ENCODE measurements at places on chromosomes 6 and 20.

- DNase-seq, result peak; percentile 80
These were observed 112.1 kb downstream of the ASXL1 start for GRCh38 chr20:32470025-32470861.

DNA sequence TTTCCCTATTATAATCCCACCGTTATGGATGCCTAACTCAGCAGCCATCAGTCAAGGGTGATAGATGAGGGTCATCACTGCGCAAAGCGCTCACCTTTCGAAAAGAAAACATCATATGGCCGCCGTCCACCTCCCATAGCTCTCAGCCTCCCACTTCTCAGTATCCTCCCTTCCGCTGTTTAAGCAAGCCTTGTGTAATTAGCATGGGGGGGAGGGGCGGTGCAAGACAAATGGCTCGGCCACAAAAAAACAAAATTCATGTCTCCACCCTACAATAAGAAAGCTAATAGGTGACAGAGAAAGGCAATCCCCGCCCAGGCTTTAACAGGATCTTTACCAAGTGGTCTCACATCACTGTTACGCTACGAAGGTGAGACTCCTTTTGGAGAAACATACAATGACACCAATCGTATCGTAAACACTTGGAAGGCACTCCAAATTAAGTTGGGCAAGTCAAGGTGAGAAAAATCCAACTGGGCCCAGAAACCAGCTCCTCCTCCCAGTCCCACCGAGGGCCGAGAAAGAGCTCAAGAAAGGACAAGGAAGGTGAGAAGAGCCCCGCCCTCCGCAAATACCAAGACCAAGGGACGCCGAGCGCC is 645 bp downstream of the DDX39B start:
- peak; percentile 53 for DNase-seq

DNA sequence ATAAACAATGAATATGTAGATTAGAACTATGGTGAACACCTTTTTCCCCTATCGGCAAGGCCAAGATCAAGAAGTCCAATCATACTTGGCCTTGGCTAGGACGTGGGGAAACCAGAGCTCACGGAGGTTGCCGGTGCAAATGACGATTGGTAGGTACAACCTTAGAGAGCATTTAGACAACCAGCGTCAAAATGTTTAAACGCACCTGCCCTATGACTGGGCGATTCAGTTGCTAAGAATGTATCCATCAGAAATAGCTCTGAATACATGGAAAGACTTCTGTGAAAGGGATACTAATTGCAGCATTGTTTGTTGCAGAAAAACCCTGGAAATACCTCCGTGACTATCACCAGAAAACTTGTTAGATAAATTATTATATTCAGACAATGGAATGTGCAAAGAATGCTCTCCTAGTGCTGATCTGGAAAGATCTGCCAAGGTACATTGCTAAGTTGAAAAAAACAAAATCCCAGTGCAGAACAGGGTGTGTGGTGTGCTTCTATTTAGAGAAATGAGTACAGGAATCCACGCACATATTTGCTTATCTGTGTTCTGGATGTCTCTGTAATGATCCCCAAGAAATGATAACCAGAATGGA is 48.0 kb upstream of the PTPN1 start:
- DNase-seq, result peak; percentile 38

- DNase-seq, result no peak
These were observed 28.2 kb downstream of the NDRG3 start for GRCh38 chr20:36717657-36718056.

- no peak for DNase-seq
These were observed 301.7 kb downstream of the CENPW start for GRCh38 chr6:126641641-126642040.

DNA sequence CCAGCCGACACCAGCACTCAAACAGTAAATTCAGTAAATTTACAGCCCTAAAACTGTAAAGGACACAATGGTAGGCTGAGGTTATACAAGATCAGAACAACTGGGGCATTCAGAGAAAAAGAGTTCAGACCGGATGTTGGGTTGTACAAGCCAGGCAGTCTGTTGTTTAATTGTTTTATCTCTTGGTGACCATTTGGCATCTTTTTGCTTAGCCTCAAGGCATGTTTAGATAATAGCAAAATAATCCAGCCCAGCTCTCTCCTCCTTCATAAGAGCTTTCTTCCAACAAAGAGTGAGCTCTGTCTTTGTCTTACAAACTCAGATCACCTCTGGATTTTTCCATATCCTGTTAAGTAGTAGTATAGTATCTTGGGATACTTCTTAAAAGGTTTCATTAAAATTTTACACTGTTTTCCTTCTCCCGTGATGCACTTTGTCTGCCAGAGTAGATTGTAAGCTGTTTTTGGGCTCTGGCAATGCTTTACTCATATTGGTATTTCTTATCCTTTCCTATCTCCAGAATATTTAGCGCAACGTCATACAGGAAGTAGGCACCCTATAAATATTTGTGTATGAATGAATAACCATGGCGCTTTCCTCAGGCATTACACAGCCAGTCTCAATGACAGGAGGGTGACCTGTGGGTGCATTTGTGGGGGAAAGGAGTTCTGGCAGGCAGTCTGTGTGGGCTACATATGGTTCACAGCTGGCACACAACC is 35.6 kb upstream of the TRAM2 start:
- peak; percentile 58 for DNase-seq

GRCh38 chr6:156869980-156870398 is 92.8 kb downstream of the ARID1B start:
- no peak for DNase-seq

- no peak for DNase-seq
These were observed 32.2 kb downstream of the ATP9A start for GRCh38 chr20:51735728-51736600.

- DNase-seq, result peak; percentile 36
These were observed 1222.7 kb upstream of the CITED2 start for GRCh38 chr6:140597181-140597580.

GRCh38 chr6:26520850-26521599 is 17.1 kb upstream of the HMGN4 start:
- peak; percentile 91 for DNase-seq

DNA sequence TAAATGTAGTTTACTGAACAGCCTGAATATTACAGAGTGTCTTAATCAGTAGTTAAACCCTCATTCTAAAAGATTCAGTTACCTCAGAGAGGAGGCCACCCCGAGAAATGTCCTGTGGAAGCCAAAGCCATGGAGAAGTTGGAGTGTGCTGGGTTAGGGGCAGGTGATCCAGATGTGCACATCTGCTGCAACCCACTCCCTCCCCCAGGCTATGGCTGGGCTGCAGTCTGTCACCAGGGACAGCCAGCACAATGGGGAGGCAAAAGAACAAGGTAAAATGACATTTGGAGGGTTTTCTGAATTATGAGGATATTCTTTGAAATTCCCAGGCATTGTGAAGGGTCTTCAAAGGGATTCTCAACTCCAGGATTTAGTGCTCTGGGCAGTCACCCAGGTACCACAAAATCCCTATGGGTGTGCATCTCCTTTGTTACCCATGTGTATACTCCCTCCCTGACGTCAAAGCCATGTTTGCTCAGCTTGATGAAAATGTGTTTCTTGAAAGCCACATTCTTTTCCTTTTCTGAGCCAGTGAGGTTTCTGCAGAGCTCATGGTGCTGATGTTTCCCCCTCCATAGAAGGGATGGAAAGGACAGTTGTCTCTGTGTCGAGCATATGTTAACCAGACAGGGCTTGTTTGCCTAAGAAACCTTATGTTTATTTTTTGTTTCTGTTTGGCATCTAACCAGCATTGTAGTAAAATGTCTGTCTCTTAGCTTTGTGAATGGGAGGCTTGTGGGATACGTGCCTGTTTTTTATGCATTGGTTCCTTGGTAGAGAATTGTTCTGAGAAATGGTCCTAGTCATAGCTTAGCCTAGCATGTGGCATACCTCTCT is 212.3 kb upstream of the TBX18 start:
- DNase-seq, result peak; percentile 69

DNA sequence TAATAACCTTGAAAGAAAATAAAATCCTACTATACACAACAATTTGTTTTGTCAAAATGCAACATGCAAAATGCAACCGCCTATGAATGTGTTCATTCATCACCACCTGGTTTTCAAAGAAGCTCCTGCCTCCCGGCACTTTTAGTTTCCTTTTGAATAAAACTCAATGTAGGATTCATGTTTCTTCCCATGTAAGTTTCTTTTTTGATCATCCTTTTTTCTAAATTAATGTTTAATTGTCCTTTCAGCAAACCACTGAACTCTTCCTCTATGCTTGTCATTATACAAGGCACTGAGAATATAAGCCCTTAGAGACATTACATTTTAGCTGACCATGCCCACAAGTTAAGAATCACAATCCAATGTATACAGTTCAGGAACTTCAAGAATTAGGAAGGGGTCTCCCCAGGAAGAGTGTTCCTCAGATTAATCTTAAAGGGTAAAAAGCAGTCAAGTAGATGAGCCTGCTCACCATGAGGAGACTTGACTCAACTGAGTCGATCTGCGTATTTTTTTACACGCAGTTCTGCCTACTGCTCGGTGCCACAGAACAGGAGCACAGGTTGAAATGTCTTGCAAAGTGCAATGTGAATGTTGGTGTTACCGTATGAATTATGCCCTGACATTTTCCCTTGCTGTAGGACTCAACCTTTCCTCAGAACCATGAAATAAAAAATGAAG is 7.2 kb upstream of the THEMIS start:
- no peak for DNase-seq

GRCh38 chr6:16510245-16510644 is 251.0 kb downstream of the ATXN1 start:
- no peak for DNase-seq

DNA sequence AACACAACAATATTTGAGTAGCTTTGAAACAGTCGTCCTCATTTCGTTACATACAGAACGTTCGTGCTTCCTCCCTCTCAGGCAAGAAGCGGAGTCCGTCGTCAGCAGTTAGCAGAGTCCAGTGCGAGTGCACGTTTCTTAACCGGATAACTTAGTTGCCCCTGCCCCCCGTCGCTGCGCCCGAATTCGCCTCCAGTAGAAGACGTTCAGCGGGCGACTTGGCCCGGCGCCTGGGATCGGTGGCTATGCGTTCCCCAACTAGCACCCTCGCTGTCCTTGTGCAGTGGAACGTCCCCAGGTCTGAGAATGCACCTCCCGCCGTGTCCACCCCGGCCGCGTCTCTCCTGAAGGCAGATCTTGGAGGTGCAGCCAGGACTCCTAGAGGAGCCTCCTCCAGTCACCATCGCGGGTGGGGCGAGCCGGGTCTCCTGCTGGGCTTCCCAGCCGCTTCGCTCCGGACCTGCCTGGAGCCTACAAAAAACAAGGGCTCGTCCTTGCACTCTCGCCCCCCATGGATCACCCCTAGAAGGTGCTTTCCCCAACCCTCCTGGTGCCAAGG is 910 bp upstream of the PCSK2 start:
- DNase-seq, result peak; percentile 17

GRCh38 chr6:141451511-141452353 is 681.0 kb upstream of the GJE1 start:
- DNase-seq, result peak; percentile 91

DNA sequence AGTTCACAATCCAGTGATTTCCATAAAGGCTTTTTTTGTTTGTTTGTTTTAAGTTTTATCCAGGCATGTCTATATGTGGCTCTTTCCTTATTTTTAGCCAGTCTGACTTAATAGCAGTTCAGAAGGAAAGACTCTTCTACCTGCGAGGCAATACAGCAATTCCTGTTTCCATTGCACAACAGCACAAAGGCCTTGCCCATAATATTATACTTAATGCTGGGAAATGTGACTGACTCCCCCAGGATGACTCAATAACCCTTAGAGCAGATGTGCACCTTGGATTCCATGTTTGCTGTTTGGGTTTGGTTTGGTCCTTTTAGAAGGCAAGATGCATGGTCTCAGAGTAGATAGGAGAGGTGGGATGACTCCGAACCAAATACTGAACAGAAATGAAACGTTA is 184.1 kb downstream of the MTFR2 start:
- DNase-seq, result no peak

GRCh38 chr20:10090588-10091166 is 55.9 kb downstream of the ANKEF1 start:
- peak; percentile 56 for DNase-seq

- DNase-seq, result no peak
These were observed 492.5 kb upstream of the FLRT3 start for GRCh38 chr20:14829906-14830305.

- DNase-seq, result peak; percentile 13
These were observed 763 bp downstream of the BHLHE23 start for GRCh38 chr20:63005862-63006539.

- no peak for DNase-seq
These were observed 185.5 kb upstream of the SALL4 start for GRCh38 chr20:51987812-51988211.

- no peak for DNase-seq
These were observed 619.0 kb downstream of the DOK5 start for GRCh38 chr20:55094353-55094861.

GRCh38 chr20:59003836-59004492 is 3.1 kb downstream of the CTSZ start:
- no peak for DNase-seq

GRCh38 chr6:70118670-70119069 is 184.2 kb downstream of the COL9A1 start:
- no peak for DNase-seq

GRCh38 chr6:52420668-52421358 is 671 bp downstream of the EFHC1 start:
- DNase-seq, result peak; percentile 37

- no peak for DNase-seq
These were observed 297.1 kb downstream of the DHX35 start for GRCh38 chr20:39259010-39259803.

- no peak for DNase-seq
These were observed 440.6 kb upstream of the EPHA7 start for GRCh38 chr6:93859971-93860370.

DNA sequence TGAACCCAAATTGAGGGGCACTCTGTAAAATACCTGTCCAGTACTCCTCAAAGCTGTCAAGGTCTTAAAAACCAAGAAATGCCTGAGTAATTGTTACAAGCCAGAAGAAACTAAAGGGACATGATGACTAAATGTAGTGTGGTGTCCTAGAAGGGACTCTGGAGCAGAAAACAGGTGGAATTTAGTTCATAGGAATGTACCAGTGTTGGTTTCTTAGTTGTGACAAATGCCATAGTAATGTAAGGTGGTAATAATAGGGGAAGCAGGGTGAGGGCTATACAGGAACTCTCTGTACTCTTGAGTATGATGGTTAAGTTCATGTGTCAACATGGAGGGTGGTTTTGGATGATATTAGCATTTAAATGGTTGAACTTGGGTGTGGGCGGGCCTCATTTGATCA is 92.3 kb downstream of the CNBD2 start:
- no peak for DNase-seq

- no peak for DNase-seq
These were observed 67.3 kb downstream of the FAM229B start for GRCh38 chr6:112154711-112155110.

DNA sequence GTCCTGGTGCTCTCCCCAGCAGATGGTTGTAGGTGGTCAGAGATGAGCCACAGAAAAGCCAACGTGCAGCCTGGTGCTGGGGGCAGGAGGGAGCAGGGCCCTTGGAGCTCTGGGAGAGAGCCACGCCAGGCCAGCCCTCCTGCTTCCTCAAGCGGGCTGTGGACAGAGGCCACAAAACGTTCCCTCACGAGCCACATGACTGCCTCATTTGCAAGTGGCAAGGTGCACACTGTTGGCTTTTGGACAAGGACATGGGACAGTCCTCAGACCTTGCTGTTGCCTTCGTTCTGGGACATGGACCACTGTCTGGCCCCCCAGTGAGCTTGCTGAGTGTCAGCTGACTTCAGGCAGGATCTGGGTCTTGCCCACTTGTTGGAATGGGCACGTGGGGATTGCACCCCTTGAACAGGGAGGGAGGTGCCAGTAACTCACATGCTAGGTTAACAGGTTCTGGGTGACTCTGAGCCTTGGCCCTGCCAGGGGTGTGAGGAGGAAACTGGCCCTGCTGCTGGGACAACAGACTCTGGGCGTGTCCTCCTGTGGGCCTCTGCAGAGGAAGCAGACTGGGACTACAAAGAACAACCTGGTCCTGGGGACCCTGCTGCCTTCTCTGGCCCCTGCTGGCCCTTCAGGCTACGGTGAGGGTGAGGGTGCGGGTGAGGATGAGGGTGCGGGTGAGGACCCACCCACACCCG is 2.6 kb downstream of the SLCO4A1 start:
- no peak for DNase-seq
